Heart left ventricle (tissue), 16 donors: ENCODE measurements at places on chromosomes 16 and 17. TPM values are rescaled to one million over a fixed set of nuclear protein-coding genes. Genes with fewer than 3 reads are reported as not detected.

TAT gene
- 0.50 TPM for total RNA-seq

MFAP4 gene
- total RNA-seq, result 15.7 TPM

KRTAP2-2 gene
- total RNA-seq, result not detected

DNA sequence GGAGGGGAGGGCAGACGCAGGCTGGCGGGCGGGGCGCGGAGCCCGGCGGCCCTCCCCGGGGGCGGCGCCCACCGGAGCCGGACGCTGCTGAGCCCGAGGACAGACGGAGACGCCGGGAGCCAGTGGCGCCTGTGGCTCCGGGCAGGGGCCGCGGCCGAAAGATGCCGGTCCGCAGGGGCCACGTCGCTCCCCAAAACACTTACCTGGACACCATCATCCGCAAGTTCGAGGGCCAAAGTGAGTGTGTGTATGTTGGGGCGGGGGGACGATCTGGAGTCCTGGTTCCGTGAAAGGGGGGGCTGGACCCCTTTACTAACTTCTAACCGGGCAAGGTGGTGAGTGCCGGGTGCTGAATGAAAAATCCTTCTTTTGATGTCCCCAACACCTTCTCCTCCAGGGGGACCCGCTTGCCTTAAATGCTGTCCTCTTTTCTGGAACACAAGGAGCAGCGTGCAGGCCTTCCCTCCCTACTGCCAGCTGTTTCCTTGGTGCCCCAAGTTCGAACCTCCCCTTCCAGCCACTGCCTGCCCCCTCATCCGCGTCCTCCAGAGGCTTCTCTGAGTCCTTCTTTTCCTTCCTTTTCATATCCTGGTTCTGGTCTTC lies at the start of gene KCNH6:
Gene KCNH6 (plus strand): TSS at position 106 of the 603 bp plus-strand sequence. CDS start 56 bp downstream, at position 162.
- H3K36me3 ChIP-seq, result no peaks in the 10 kb centered on the region
- H3K27me3 ChIP-seq, result peaks cover 5% of the 10 kb centered on the region
- DNase-seq, result no peak
- no peaks in the 10 kb centered on the region for H3K4me1 ChIP-seq

- H3K27ac ChIP-seq, result peak overlapping the region; percentile 60
- no peaks in the 10 kb centered on the region for H3K27me3 ChIP-seq
- no peak for DNase-seq
- peak overlapping the region; percentile 68 for H3K4me3 ChIP-seq
- H3K36me3 ChIP-seq, result peaks cover 4% of the 10 kb centered on the region
- H3K4me1 ChIP-seq, result peaks cover 23% of the 10 kb centered on the region
These were observed 394 bp upstream of the NME4 start for GRCh38 chr16:396605-397004.

- no peaks in the 10 kb centered on the region for H3K36me3 ChIP-seq
- no peaks in the 10 kb centered on the region for H3K27me3 ChIP-seq
- H3K27ac ChIP-seq, result no peak overlapping the region
- H3K4me1 ChIP-seq, result peaks cover 33% of the 10 kb centered on the region
These were observed 199.3 kb downstream of the CCDC182 start for GRCh38 chr17:57545731-57546342.

- H3K4me3 ChIP-seq, result no peak overlapping the region
- H3K27me3 ChIP-seq, result no peaks in the 10 kb centered on the region
- H3K27ac ChIP-seq, result peak overlapping the region; percentile 92
- H3K36me3 ChIP-seq, result no peaks in the 10 kb centered on the region
- DNase-seq, result no peak
These were observed 2.6 kb downstream of the SYNGR2 start for GRCh38 chr17:78170692-78171590.

DNA sequence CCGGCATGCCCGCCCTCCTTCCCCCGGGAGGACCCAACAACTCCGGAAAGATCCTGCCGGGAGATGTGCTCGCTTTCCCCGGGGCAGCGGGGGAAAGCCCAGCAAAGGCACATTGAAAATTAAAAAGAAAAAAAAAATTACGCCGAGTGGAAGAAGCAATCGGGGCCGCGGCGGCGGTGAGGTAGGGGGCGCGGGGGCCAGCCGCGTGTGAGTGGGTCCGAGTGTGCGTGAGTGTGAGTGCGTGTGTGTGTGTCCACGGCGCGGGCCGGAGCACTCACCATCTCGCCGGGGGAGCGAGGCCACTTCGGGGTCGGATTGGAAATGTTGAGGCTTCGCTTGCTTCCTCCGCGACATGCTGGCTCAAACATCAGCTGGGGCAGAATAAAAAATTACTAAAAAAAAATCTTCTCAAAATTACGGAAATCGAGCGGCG lies at the start of gene SALL1:
Gene SALL1 (minus strand): TSS at position 383 of the 433 bp plus-strand sequence. CDS start 29 bp downstream, at position 354.
- no peak within 1 kb of the TSS for H3K27ac ChIP-seq
- no peak for DNase-seq
- H3K36me3 ChIP-seq, result no peaks in the 10 kb centered on the region
- H3K4me1 ChIP-seq, result peaks cover 9% of the 10 kb centered on the region
- H3K27me3 ChIP-seq, result peaks cover 87% of the 10 kb centered on the region
- H3K4me3 ChIP-seq, result peak within 1 kb of the TSS; percentile 62

DNA sequence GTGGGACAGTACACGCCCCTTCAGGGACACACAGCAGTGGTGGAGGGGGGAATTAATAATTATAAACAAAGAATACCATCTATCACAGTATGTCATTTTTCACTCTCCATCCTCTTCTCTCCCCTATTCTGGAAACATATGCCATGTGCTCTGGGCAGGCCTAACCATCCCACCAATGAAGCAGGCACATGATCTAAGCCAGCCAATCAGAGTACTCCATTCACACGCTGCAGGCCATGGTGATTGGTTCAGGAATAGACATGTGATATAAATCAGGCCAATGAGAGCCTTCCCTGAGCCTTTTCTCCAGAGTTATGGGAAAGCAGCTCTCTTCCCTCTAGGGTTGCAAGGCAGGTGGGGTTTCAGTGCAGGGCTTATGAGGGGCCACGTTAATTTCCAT lies 36.5 kb downstream of the GSG1L start:
- no peak overlapping the region for H3K4me3 ChIP-seq
- no peaks in the 10 kb centered on the region for H3K4me1 ChIP-seq
- no peak for DNase-seq
- H3K36me3 ChIP-seq, result no peaks in the 10 kb centered on the region
- no peaks in the 10 kb centered on the region for H3K27me3 ChIP-seq
- no peak overlapping the region for H3K27ac ChIP-seq
